ENCODE measurements at places on chromosomes 6 and 20. TPM values are rescaled to one million over a fixed set of nuclear protein-coding genes. Genes with fewer than 3 reads are reported as not detected.

GRCh38 chr6:75349262-75349984 is 64.8 kb upstream of the TMEM30A start:
- peak; percentile 42 for DNase-seq

DNA sequence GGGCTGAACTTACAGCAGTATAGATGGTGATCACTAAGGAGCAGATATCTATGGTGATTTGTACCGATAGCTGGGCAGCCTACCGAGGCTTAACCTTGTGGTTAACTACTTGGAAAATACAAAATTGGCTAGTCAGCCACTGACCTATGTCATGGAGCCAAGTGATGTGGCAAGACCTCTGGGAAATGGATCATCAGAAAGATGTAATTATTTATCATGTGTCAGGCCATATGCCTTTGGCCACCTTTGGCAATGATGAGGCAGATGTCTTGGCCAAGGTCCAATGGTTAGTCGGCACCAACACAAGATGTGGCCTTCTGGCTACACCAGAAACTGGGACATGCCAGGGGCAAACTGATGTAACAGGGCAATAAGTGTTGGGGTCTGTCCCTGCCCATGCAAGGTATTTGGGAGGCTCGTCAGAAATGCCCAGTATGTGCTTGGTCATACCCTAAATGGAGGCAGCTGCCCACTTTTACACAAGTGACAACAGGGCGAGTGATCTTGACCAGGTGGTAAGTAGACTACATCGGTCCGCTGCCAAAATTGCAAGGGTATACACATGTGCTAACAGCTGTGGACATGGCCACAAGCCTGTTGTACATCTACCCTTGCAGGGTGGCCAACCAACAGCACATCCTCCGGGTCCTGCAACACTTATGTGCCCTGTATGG is 30.1 kb downstream of the HDDC2 start:
- DNase-seq, result no peak

GRCh38 chr6:56238352-56238751 is 9.0 kb downstream of the COL21A1 start:
- DNase-seq, result no peak

- no peak for DNase-seq
These were observed 391.8 kb downstream of the CDC5L start for GRCh38 chr6:44779130-44779826.

DNA sequence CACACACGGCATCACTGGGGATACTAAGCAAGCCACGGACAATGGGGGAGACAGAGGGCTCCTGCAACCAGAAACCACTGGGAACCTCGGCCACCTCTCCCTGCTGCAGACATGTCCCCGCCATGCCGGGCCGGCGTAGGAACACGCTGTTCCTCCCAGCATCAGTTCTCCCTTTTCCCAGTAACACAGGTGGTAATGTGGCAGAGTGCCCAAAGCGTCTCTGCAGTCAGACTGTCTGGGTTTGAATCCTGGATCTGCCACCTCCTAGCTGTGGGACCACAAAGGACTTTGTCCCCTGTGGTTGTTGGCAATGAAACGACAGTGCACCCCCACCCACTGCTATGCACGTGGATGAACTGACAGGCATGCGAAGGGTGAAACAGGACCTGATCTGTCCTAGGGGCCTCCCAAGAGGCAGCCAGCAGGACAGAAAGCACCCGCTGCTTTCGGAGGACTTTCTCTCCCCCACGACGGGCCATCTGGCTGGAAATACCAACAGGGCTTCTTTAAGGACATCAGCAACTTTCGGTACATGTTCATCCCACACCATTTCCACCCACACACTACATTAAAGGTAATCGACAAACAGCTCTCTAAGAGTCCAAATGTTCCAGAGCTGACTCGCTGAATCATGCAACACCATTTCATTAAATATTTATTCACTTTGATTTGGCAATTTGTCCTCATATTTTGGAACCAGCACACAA is 74.1 kb downstream of the SULF2 start:
- no peak for DNase-seq

DNA sequence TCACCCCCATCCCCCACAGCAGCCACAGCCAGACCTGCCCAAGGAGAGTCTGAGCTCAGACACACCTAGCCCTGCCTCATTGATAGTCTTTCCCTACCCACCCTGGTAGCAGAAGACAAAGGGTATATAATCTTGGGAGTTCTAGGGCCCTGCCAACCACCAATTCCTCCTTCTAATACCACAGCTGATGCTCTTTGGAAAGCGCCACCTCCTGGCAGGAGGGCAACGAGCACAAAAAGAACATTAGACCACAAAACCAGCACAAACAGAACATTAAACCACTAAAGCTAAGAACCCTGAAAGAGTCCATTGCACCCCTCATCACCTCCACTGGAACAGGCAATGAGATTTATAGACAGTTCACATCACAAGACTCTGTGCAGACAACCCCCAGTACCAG is 195.8 kb upstream of the FUT9 start:
- DNase-seq, result no peak

Gene ABHD12
- 34.3 TPM for polyA plus RNA-seq

GRCh38 chr6:154252678-154253077 is 103.9 kb downstream of the IPCEF1 start:
- no peak for DNase-seq

Gene SLC22A16
- 0.25 TPM for polyA plus RNA-seq

GRCh38 chr6:150685860-150686259 is 86.2 kb downstream of the PLEKHG1 start:
- no peak for DNase-seq

Gene MAFB
- polyA plus RNA-seq, result 2.0 TPM

DNA sequence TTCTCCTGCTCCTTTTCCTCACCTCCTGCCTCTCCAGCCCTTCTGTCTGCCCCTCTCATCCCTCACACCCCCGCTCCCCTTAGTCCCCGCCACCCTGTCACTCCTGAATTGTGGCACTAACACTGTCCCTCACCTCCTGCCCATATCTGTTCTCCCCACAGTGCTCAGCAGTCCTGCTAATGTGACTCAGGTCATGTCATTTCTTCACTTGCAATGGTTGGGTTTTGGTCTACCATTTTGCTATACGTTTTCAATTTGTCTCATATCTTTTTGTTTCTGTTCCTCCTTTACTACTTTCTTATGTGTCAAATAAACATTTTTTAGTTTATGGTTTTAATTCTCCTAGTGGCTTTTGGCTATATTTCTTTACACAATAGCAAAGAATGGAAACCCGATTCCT is 1.3 kb upstream of the HLA-B start:
- no peak for DNase-seq

DNA sequence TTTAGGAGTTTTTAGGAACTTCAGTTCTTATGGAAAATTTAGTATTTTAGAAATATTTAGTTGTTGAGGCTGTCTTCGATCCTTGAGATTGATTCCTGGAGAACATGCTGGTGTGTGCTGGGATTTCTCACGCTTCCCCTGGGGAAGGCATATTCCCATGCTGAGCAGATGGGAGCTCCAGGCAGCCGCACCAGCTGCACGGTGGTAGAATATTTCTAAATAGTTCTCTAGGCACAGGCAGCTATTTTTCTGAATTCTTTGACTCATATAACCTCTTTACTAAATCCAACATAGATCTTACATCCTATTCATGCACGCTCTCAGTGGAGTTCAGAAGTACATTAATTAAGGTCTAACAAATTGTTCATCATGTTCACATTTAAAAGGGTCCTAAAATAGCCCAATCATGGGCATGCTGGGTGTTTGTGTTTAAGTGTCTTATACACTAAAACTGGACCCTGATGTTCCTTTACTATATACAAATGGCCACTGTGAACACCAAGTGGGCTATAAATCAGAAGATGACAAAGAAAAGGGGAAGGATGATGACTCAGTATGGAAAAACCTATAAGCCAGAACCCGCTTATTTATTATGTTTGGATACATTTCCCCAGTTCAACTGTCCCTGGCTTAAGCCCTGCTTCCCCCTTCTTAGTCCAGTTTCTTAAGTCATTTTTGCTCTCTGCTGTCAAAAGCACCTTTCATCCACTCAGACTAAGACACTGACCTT is 138.5 kb downstream of the UST start:
- no peak for DNase-seq

Gene MMP24
- 0.10 TPM for polyA plus RNA-seq

GRCh38 chr6:145699462-145699861 is 35.9 kb downstream of the EPM2A start:
- no peak for DNase-seq

DNA sequence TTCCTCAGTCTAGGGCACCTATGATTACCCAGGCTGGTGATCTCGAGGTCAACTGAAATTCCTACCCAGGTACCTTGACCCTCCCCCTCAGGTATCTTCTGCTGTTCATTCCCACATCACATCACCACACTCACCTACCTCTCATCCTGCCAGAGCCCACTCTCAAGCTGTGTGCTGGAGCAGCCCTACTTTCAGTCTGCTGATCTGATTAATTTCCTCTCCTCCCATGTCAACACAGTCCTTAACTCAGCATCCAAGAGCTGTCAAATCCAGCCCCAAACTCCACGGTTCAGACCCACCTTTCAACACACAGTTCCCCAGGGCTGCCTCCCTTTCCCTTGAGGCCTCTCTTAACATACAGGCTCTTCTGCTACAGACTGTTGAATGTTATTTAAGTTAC is 42.4 kb downstream of the EZR start:
- no peak for DNase-seq

GRCh38 chr6:87498048-87498447 is 25.3 kb downstream of the SLC35A1 start:
- DNase-seq, result no peak

Gene GSTA3
- not detected for polyA plus RNA-seq

Gene LY6G6D
- polyA plus RNA-seq, result not detected

DNA sequence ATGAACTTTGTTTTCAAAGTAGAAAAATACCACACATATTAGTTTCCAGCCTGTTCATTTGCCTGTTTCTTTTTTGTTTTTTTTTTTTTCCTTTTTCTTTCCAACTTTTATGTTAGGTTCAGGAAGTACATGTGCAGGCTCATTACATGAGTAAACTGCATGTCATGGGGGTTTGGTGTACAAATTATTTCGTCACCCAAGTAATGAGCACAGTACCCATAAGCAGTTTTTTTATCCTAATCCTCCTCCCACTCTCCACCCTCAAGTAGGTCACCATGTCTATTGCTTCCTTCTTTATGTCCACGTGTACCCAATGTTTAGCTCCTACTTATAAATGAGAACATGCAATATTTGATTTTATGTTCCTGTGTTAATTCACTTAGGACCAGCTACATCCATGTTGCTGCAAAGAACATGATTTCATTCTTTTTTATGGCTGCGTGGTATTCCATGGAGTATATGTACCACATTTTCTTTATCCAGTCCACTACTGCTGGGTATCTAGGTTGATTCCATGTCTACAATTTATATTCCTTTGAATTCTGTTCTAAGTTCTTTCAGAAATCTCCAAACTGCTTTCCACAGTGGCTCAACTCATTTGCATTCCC is 31.8 kb downstream of the SNX14 start:
- no peak for DNase-seq

DNA sequence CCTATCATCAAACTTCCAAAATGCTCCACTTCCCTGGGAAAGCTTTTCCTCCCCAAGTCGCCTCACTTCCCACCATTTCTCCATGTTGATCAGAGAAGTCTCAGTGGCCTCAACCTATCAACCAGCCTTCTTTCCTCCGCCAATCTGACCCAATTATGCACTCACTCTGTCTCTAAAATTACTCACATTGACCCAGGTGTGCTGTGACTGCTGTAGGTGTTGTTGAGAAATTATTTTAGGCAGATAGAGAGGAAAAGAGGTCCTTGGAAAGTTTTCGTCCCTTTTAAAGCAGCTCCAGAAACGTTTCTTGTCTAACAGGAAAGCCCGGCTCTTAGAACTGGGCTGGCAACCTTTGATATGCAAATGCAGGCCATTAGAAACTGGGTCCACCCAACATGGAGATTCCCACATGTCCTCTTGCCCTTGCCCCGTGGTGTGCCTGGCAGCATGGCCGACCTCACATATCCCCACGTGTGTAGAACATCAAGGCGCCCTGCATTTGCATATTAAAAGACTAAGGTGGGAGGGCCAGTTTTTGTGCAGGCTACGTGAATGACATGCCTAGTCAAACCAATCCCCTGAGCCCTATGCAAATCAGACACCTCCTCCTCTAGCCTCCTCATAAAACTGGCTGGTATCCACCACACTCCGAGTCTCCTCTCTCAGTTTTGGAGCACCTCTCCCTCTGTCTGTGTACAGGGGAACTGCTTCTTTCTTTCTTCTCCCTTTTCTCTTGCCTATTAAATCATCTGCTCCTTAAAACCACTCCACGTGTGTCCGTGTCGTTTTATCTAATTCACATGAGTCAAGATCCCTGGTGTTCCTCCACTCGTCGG is 12.9 kb downstream of the IPCEF1 start:
- peak; percentile 42 for DNase-seq

GRCh38 chr6:139474145-139475108 is 100.0 kb upstream of the CITED2 start:
- DNase-seq, result no peak

DNA sequence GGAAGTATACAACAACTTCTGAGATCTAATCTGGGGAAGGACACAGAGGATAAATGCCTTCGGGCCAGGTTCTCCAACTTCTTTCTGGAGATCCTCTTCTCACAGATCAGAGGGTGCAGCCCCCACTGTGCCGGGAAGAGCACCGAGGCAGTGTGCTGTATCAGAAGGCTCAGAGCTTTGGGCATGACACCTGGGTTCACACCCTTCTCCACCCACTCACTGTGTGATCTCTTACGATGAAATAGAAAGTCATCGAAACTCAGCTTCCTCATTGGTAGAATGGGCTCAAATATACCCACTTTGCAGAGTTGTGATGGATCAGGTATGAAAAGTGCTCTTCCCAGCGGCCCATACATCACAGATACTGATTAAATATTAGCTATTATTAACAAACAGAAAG is 347.5 kb upstream of the SOX4 start:
- no peak for DNase-seq

Gene DEFB124
- not detected for polyA plus RNA-seq

- no peak for DNase-seq
These were observed 79.6 kb upstream of the AHI1 start for GRCh38 chr6:135577059-135577538.

Gene SGK2
- polyA plus RNA-seq, result 0.71 TPM

Gene STMN3
- polyA plus RNA-seq, result 5.2 TPM

DNA sequence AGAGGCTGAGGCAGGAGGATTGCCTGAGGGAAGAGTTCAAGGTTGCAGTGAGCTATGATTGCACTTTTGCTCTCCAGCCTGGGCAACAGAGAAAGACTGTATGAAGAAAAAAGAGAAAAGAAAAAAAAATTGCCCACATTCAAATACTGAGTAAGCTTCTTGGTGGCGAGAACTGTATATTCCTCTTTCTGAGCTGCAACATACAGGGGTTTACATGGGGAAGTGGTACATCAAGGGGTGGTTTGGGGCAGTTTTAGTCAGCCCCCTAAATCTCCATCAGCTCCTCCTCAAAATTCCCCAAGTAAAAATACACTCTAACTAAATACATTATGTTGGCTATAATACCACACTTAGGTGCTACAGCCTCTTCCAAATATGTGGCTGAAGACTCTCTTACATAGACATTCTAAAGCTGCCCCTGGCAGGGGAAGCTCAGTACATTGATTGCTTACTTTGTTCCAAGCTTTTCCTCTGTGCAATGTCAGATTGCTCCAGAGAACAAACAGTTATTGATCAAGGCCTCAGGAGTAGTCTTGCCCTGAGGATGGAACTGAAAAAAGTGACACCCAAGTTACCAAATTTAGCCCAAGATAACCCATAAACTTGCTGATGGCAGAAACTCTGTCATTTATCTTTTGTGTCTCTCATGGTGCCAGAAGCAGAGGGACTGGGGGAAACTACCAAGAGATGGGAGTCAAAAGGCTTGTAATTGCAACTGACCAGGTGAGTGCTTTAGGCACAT is 107.4 kb upstream of the RIPOR2 start:
- DNase-seq, result no peak
